ENCODE measurements at places on chromosomes 7 and 10. TPM values are rescaled to one million over a fixed set of nuclear protein-coding genes. Genes with fewer than 3 reads are reported as not detected.

DNA sequence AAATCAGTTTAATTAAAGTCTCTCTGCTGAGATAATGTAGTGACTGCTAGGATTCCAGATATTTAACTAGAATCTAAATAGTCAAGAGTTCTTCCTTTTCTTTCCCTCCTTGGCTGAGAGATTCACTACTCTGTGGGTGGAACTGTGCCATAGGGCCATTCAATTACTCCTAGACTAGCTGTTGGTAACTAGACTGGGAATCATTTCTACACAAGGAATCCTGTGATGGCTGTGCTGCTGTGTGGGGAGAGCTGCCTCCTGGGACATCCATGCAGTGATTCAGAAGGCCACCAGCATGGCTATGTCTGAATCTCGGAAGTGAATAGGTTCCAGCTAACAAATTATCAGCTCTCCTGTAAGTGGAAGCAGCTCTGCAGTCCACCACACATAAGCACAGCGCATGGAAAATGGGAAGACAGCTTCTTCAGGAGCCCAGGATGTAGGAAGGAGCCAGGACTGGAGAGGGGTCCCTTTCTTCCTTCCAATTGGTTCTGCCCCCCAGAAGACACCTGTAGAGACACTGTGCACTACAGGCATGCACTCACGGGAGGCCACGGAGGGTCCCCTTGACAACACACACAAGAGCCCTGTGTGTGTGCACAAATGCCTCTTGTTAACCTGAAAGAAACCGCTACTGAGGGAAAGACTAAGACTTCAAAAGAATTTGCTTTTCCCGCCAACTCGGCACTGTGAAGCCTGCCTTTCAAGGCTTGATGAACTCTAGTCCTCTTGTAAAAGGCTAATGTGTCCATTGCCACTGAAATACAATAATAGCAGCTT, 66.5 kb downstream of the SCRN1 start:
- DNase-seq, result no peak

GRCh38 chr7:106621393-106622132, 39.4 kb downstream of the CCDC71L start:
- no peak for DNase-seq

DNA sequence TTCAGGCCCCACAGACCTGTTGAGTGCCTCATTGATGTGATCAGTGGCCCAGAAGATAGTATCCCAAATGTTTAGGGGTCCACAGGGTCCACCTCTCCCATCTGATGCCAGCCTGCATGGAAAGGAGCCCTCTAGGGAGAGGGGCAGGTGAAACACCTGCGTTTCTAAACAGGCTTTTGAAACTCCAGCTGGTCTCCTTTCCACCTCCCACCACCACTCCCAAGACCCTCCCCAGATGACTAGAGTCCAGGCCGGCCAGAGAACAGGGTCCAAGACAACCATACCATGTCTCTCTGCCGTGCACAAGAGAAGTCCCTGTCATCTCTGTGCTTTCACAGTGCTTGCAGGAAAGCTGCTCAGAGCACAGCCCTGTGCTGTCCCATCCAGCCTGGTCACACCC, 105.0 kb upstream of the NANOS1 start:
- DNase-seq, result no peak

SPDYE6 gene
- not detected for total RNA-seq

GRCh38 chr10:22218448-22218847, 633 bp upstream of the EBLN1 start:
- DNase-seq, result no peak

GRCh38 chr10:97584060-97584797, at the start of gene HOGA1:
HOGA1 (plus strand) TSS chr10:97584389; CDS start chr10:97584704, 315 bp downstream.
- DNase-seq, result no peak

- no peak for DNase-seq
Measured at GRCh38 chr7:16068183-16068582, 353.2 kb downstream of the CRPPA start.

GRCh38 chr7:132091706-132092105, 484.6 kb downstream of the PLXNA4 start:
- DNase-seq, result no peak

SPDYE9 gene
- total RNA-seq, result not detected
